ENCODE measurements at places on chromosomes 1 and 21.
A peak's percentile ranks its signal among the peaks of the same experiment; 100 is the strongest.

GRCh38 chr1:165549973-165550372 lies 6.2 kb downstream of the LRRC52 start:
- DNase-seq, result no peak

DNA sequence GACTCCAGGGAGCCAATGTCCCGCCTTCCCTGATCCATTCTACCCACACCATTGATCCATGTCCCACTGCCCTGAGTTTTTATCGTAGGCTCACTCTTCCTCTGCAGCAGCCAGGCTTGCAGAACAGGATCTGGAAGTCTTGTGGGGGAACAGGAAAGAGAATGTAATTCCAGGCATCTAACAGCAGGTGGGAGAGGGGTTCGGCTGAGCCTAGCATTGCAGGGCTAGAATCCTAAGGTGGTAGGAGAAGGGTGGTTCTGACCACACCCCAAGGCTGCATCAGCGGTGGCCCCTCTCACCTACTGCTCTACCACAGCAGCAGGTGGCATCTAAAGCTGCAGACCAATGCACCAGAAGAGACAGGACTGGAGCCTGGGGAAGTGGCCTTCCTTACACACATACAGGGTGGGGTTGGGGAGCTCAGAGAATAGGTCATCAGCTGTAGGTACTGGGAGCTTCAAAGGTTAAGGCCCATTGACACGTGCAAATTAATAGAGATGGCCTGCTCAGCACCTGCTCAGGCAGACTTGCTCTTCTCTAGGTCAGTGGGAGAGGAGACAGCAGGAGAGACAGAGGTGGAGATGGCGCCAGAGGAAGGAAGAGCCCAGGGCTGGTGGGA lies 20.5 kb downstream of the KNCN start:
- DNase-seq, result no peak

DNA sequence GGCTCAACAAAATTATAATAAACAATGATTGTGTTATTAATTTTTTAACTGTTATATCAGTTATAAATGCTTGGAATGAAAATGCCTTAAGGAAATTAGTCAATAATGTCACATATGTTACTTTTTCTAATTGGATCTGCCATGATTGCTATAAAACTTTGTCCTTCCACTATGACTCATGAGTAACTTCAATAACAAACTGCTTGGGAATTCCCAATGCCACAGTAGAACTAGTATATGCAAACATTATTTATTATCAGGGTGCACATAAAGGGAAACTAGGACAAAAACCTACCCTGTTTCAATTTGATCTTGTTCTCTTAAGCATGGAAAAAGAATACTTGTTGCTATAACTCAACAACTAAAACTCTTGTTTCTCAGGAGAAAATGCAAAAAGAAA lies 59.1 kb upstream of the PDC start:
- DNase-seq, result no peak

DNA sequence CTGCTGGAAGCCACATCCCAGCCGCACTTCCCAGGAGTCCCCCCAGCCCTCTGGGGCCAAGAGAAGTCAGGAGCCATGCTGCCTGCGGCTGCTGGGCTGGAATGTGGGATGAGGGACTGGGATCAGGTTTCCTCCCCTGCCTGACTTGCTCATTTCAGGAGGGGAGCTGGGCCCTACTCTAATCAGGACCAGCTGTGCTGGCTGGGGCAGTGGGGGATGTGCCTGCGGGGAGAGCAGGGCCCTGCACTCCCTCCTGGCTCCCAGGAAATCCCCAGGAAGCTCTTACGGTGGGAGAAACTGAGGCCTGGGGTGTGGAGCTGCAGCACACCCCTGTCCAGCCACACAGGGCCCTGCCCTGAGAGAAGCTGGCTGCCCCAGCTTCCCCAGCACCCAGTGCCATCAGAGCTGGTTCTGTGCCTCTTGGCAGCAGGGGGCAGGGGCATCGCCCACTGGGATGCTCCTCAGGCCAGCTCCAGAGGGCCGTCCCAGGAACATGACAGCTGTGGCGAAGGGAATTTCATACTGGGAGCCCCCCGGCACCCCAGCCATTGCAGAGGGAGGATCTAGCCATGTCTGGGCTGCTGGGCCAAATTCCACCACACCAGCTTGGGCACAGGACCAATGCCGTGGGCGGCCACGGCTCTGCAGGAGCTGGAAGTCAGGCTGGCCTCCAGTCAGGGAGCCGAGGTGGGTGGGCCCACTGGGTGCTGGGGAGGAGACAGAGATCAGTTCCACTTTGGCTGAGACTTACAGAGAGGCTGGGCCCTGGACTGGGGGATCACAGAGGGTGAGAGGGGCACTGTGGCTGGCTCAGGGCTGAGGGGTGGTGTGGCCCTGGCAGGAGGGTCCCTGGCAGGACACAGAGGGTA lies 21.3 kb upstream of the PRSS38 start:
- DNase-seq, result no peak

DNA sequence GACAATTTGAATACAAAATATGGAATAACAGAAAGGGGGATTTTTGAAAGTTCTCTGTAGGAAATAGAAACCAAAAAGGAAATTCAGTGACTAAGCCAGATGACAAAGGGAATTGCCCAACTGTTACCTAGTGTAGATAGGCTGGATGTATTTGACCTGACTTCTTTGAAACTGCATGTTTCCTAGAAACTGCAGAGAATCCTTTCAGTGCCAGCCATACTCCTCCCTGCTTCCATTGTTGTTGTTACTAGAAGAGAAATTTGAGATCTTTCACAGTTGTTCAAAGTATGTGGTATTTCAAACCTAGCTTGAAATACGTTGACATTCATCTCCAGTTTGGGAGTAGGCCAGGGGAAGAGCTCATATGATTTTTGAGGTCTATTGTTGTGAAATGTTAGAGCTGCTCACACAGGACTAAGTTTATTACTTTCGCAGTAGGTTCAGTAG lies 1.8 kb upstream of the GBP5 start:
- no peak for DNase-seq

DNA sequence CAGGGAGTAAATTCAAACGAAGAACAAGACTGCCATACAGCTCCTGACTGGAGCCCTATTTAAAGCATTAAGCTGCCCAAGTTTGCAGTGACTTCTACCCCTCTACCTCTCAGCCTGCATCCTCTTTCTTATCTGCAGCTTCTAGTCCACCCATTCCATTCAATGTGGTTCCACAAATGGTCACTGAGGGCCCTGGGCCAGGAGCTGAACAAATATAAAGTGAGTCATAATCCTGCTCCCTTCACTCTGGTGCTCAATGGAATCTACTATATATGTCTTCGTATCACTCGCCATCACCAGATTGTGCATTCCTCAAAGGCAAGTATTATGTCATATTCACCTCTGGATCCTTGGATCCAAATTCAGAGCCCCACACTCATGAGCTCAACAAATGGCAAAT lies 398.7 kb downstream of the BRINP2 start:
- no peak for DNase-seq

DNA sequence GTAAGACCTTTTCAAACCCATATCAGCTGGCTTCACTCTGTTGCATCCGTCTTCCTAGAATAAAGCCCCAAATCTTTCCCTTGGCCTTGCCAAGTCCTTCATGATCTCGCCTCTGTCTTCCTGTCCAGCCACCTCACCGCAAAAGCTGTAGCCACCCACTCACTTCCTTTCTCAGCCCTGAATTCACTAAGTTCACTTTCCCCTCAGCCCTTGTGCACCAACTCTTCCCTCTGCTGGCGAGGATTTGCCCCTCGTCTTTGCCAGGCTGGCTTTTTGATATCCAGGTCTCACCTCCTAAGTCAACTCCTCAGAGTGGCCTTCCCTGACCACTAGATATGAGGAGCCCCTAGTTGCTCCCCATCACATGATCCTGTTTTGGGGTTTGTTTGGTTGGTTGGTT lies 3.9 kb upstream of the COL16A1 start:
- DNase-seq, result no peak

- no peak for DNase-seq
Observed at GRCh38 chr1:207648334-207649209, 3.6 kb downstream of the CR1L start.

DNA sequence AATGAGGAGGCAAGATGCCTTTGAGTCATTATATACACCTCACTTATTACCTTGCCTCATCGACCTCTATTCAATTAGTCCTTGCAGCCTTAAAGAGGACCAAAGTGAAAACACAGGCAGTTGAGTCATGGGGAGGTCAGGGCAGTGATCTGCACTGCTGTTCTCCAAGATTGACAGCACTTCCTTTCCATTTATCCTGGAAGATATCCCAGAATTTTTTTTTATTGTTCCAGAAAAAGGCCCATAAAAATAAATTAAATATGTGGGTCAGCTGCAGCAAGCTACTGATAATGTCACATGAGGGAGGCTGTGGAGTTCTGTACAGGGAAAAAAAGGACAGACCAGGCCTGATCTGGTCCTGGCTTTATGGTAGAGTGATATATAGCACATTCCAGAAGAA lies 33.2 kb upstream of the CDC42BPA start:
- no peak for DNase-seq

DNA sequence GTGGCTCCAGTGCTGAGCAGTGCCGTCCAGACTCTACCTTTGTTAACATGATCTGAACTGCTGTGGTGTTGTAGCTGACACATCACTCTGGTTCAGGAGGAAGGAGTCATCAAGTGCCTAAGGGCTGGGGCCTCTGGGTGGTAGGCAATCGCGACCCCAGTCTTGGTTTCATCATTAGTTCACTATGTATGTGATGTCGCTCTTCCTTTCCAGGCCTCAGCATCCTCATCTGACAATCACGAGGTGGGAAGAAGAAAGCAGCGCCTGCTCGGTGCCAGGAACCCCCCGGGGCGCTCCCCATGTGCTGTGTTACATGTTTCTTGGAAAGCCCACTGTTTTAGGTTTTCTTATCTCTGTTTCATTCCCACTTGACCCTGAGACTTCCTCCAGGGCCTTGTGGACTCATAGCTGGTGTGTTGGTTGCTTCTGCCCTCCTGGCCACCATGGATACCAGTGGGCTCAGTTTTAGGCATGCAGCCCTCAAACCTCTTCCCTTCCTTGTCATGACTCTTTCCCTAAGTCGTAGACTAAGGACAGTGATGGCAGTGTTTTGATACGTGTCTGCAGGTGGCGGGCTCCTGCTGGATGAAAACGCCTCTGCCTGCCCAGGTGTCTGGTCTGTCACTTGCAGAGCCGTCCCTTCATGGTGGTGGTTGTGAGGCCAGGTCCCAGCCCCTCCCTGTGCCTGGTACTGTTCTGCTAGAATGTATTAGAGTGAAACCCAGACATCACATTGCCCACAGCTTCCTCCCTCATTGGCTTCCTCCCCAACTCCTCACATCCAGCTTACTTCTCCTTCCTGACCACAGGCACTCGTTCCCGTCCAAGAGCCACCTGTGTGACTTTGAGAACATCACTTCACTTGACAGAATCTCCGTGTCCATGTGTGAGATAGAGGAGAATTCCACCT lies 17.2 kb upstream of the FOXO6 start:
- DNase-seq, result no peak

- DNase-seq, result no peak
Observed at GRCh38 chr21:42523211-42523610, 9.6 kb downstream of the SLC37A1 start.

GRCh38 chr1:157137408-157138219 lies 581 bp downstream of the ETV3 start:
- DNase-seq, result no peak

- no peak for DNase-seq
Observed at GRCh38 chr1:119160866-119161265, 20.4 kb upstream of the WARS2 start.

DNA sequence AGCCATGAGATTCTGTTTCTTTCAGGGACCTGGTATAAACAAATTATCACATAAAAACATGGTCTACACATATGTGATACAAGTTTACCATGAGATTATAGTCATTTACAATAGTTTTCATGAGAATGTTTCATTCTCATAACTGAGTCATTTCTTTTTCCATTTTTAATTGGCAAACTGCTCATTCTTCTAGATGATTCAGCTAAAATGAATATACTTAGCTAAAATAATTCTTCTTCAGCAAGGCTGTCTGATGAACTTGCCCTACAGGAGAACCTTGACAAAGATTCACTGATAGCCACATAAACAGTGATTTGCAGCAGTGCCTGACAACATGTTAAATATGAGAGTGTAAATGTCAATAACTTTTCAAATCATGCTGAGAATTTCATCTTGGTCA lies 253.2 kb downstream of the FMN2 start:
- DNase-seq, result no peak

GRCh38 chr21:14911351-14911750 lies 153.4 kb downstream of the NRIP1 start:
- DNase-seq, result no peak

DNA sequence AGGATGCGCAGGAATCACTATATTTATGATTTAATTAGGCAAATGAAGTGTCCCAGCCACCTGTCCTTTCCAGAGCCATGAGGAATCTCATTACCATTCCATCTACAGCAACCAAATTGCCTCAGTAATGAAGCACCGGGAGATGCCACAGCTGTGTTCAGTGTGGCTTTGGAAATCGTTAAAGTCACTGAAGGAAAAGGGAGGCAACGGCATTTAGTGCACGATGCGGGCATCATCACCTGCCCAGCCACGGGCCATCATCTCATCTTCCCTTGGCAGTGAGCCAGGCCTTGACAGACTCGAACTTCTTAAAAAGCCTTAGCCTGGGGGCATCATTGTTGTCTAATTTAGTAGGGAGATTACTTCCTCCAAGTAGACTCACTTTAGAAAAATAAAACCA lies 67.8 kb downstream of the CNIH3 start:
- DNase-seq, result peak; percentile 28

- DNase-seq, result no peak
Observed at GRCh38 chr1:243946253-243946652, 96.2 kb upstream of the AKT3 start.

DNA sequence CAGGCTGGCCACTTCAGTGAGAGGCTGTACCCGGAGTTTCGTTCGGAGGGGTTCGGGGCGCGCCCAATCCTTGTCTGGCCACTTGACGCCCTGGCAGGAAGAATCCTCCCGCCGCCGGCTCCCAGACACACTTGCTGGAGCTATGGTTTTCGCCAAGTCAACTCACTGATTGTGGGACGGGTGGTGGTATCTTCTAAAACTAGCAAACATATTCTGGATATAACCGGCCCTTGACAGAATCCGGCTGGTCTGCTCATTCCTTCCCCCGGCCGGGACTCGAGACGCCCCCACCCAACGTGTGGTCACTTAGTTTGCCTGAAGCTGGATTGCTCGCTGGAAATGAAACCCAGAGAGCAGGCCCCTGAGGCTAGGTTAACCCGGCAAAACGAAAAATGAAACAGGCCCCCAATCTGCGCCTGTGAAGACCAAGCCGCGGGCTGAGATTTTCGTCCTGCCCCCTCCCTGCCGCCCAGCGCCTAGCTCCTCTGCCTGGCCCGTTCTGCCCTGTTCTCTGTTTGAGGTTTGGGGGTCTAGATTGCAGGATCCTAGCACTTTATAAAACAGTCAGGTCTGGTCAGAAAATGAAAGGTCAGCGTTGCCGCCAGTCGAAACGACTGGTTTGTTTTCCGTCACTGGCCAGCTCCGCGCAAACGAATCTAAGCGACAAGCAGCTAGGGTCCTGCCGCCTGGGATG lies 4.6 kb downstream of the GFI1 start:
- DNase-seq, result no peak

Measured in NCI-H1436 (cell line).